ENCODE measurements at places on chromosomes 1 and 21.

GRCh38 chr1:61490924-61491323 lies 234.0 kb downstream of the TM2D1 start:
- DNase-seq, result no peak

DNA sequence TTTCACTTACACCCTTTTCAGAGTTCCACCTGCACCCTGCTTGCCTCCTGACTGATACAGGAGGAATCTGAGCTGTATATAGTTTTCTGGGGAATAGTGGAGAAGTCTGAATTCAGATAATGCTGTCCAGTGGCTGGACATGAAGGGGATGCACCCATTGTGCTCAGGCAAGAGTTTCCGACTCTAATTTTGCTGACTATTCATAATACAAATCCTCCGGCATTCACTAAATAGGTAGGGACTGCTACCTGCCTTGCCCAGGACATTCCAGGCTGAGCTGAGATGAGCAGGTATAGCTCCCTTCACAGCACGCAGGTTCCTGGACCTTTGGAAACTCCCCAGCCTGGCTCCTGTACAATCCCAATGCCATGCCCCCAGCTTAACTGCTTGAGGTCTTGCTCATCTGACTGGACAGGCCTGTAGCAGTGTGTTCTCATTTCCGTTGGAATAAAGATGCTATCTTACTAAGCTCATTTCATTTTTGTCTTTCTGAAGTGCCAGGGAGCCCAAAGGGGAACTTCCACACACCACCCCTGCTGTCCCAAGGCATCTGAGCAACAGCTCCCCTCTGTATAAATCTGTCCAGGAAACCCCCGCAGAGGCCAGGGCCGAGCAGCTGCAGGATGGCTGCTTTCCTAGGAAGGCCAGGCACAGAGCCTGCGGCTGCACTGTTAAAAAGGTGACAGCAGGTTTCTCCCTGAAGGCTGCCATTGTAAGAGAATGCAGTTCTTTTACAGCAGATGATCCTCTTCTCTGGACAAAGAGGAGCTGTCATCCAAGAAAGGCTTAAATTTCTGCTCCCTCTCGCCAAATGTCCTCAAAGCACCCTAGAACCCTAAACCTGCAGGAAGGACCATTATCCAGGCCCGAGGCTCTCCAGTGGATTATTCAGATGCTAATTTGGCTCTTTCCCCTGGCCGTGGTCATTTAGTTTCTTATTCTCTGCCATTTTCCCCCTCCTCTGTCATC lies 21.7 kb upstream of the VASH2 start:
- DNase-seq, result no peak

DNA sequence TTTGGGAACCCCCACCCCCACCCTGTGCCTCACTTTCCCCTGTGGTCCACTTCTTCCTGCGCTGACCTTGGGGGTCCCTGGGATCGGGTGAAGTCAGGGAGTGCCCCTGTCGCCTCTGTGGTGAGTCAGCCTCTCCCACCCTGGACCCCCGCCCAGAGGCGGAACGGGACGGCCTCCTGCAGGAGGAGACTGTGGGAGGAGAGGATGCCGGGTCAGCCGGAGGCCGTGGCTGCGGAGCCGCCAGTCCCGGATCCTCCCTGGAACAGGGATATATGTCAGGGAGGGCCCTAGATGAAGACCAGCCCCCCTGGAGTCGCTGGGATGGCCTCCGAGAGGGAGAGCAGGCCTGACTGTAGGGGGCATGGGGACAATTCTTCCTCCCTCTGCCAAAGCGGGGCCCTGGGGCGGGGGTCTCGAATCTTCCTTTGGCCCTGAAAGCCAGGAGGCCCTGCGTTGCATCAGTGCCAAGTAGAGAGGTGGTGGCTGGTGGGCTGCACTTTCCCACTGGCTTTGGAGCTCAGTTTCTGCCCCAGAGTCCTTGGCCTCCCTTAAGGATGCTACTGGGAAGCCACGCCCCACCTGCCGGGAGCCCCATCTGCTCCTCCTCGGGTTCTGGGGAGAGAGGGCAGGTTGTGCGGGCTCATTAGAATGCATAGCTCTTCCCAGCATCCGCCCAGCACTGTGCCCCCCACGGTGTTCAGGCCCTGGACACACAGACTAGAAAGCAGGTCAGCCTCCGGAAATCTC lies 930 bp downstream of the ARHGEF10L start:
- no peak for DNase-seq

DNA sequence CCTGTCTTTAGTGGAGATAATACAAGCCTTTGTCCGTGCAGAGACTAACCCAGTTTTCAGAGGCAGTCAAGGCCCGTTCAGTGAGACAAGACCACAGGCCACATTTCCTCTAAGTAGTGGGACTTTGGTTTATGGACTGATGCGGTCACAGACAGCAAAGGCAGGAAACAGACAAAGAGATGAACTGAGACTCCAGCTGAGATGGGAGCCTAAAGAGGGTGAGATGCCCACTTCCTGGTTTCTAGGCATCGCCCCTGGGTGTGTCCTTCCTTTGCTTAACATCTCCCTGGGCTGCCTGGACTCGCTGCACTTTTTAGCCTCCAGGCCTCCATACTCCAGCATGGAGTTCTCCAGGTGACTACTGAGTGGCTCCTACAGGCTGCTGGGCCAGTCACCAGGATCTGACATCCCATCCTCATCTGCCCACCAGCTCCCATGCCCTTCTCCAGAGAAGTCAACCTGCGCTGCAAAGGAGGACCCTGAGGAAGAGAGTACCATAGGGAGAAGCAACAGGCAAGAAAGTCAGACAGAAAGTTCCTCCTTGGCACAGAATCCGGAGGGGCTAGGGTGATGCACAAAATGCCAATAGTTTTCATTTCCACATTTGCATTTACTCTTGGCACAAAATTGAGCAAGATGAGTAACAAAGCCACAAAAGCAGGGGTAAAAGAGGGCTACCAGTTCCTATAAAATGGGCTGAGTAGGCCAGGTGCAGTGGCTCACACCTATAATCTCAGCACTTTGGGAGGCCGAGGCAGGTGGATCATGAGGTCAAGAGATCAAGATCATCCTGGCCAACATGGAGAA lies 15.1 kb downstream of the THEMIS2 start:
- DNase-seq, result no peak

GRCh38 chr1:165894591-165894990 lies 67.2 kb downstream of the UCK2 start:
- DNase-seq, result no peak

DNA sequence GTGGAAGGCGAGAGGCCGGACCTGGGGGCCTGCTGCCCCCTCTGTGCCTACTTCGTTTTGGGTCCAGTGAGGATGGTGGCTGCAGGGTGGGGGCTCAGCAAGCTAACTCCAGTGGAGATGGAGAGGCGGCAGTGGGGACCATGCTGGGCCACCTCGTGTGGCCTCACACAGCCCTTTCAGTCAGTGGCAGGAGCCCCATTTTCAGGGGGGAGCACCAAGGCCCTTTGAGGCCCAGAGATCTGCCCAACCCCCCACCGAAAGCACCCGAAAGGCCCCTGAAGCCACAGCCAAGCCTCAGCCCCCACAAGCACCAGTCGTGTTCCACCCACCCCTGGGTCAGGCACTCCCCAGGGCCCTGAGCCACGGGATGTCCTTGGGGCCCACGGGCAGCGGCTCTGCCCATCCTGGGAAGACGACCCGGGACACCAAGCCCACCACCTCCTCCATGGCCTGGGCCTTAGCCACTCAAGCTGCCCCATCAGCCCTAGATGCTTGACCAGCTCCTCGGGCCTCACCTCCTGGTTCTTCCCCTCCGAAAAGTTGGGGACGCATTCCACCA lies 345 bp downstream of the FTCD start:
- DNase-seq, result no peak

DNA sequence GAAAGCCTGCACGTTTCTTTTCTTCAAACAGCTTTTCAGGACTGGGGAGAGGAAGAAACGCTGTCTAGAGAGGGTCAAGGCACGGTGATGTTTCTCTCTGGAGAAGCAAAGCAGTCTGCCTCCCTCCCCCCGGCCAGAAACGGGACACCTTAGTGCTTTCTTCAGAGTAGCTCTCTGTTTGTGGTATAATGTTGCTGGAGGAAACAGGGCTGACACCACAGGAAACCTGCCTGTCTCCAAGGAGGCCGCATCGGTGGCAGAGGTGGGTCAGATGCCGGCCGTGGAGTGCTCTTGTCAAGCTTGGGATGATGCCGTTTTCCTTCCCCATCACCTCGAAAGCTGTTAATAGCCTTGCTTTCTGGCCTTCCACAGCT lies 139.4 kb downstream of the DHRS3 start:
- DNase-seq, result no peak

GRCh38 chr1:189131576-189131975 lies 1346.1 kb downstream of the BRINP3 start:
- no peak for DNase-seq

DNA sequence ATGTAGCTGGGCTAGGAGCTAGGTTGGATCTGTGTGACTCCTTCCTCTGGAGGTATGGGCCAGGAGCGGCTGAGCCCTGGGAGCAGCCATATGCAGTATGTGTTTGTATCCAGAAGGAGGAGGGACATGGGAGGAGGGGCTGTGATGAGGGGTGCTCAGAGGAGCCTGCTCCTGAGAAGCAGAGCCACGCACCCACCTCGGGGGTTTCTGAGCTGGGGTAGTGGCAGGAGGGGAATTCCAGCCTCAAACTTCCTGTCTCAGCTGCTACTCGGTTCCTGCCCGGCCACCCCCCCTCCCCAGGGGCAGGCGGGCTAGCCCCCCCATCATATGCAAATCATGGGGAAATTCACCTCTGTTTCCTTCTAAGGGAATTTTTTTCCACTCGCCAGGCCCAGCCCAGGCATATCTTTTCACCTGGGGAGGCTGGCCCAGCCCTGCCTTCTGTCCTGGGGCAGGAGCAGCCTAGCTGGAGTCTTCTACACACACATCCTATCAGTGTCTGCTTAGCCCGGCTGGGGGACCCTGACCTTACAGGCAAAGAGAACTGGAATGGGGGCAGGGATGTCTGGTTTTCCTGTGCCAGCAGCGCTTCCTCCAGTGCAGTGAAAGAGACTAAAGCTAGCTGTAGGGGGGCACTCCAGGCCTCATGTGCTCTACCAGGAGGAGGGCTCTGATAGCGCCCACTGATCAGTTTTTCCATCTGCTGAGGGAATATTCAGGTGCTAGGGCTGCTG lies 3.0 kb downstream of the ZC3H12A start:
- DNase-seq, result peak; percentile 59

- no peak for DNase-seq
These were observed 961 bp downstream of the RBM15 start for GRCh38 chr1:110340207-110340468.

DNA sequence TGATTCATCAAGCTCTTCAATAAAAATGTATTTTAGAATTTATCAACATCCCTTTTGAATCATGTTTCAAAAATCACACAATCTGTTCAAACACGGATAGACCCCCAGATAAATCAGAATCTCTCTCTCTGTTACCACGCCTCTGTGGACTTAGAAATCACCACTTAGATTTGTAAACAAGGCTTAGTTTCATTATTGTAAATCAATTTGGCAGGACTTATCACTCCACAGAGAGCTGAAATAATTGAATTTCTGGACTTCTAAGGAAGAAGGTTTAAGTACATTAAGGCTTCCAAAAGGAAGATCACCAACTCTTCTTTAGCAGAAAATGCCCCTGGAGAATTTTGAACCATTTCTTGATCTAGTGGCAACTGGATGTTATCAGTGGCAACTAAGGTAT lies 100.4 kb downstream of the APP start:
- no peak for DNase-seq

DNA sequence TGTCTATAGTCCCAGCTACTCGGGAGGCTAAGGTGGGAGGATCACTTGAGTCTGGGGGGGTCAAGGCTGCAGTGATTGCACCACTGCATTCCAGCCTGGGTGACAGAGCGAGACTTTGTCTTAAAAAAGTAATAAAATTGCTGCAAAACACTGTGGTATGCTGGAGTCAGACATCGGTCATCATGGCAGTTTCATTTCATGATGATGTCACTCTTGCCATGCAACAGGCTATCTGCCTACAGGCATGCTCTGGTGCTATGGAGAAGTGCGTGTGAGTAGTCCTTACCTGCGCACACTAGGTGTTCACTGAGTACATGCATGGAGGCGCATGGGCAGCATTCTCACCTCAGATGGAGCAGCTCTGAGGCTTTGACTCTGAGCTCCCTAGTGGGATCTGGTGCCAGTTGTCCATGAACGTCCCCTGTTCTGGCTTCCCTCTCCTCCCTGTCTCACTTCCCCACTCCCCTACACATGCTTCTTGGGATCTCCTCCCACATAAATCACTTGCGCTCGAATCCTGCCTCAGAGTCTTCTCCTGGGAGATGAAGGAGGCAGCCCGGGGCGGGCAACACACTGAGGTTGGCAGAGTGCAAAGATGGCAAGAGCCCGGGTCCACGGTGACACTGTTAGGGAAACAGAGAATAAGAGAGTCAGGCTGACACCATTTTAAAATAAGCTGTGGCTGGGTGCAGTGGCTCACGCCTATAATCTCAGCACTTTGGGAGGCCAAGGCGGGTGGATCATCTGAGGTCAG lies 10.4 kb upstream of the CELA3B start:
- no peak for DNase-seq

- no peak for DNase-seq
These were observed 2.0 kb downstream of the CAMSAP2 start for GRCh38 chr1:200740571-200741208.

GRCh38 chr1:15584489-15585363 lies at the start of gene AGMAT:
AGMAT (minus strand) TSS chr1:15585051; CDS start chr1:15584967, 84 bp downstream.
- DNase-seq, result peak; percentile 63

DNA sequence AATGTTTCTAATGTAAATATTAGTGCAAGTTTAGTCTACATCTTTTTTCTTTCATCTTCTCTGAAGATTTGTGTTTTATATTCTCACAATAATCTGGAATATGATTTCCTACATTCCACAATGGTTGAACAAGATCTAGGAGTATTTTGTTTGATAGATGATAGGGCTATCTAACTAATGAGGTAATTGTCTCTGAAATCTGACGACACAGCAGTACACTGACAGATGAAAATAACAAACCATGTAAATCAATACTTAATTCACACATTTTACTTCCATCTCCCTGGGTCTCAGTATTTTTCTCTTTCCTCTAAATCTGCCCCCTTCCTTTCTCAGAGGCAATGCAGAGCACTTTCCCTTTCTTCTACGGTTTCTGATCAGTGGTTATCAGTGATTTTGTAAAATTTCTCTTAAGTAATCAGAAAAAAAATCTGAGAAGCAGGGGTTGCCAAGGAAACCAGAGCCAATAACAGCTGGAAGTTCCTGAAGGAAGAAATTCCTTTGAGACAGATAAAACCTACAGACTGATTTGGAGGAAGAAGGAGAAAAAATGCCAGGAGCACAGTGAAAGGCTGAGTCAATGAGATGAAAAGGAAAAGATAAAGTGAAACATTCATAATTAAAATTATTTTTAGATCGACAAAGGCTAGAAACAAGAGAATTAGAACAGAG lies 7.3 kb upstream of the ANKRD13C start:
- DNase-seq, result no peak

GRCh38 chr1:33893147-33893830 lies 29.4 kb downstream of the HMGB4 start:
- DNase-seq, result no peak

- no peak for DNase-seq
These were observed 37.2 kb downstream of the RIMS3 start for GRCh38 chr1:40627987-40628902.

All from NCI-H510A (cell line).